ENCODE measurements at places on chromosomes 1 and 21. TPM values are rescaled to one million over a fixed set of nuclear protein-coding genes. Genes with fewer than 3 reads are reported as not detected.

- DNase-seq, result no peak
These were observed at the start of gene RIPPLY3 for GRCh38 chr21:37006486-37007291. Gene RIPPLY3, plus strand, starts transcription at chr21:37006702. Its CDS starts 71 bp downstream, at chr21:37006773.

DNA sequence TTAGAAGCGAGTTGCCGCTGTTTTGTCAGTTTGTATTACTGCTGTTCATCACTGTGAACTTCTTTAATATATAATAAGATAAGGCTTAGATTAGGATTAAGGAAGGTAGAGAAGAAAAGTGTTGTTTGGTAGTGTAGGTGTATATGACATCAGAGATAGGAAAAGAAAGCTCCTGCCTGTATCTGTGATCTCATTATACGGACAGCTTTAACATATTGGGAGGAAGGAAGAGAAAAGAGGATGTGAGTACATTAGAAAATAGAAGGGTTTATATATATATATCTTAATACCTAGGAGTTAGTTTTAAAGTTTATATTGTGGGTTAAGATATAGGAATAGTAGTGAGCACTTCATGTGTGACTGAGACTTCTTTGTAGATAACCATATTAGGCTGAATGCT, 71.0 kb downstream of the RALGPS2 start:
- no peak for DNase-seq

GRCh38 chr1:10771789-10772188, 24.7 kb downstream of the CASZ1 start:
- DNase-seq, result no peak

GRCh38 chr1:34924759-34925555, 4.5 kb downstream of the DLGAP3 start:
- DNase-seq, result peak; percentile 22

The NTMT2 gene
- total RNA-seq, result not detected

Data from skin of body (tissue), 3 donors.